SW 1271 (cell line): ENCODE measurements at places on chromosomes 16 and 17.

GRCh38 chr16:78675951-78676792 is 576.7 kb downstream of the WWOX start:
- DNase-seq: no peak

GRCh38 chr16:1960665-1961630 is 1.6 kb downstream of the NDUFB10 start:
- no peak for DNase-seq

- no peak for DNase-seq
Measured at GRCh38 chr16:14303639-14304394, 232.7 kb downstream of the MRTFB start.

DNA sequence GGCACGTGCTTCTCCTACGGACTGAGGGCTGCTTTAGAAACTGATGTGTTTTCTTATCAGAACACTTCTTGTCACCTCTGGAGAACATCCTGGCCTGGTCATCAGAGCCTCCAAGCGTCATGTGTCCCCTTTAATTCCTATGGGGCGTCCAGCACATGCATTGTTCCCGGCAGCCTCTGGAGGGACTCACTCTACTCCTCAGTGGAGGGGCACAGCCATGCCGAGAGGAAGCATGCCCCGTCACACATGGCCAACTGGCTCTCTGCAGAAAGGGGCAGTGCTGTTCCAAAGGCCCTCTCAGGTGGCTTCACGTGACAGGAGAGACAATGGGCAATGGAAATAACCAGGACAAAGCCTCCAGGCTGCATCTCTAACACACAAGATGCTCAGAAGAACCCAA is 31.8 kb downstream of the CDRT15L2 start:
- DNase-seq: no peak

- DNase-seq: no peak
Measured at GRCh38 chr17:71937914-71938313, 182.9 kb upstream of the SOX9 start.
